ENCODE measurements at places on chromosomes 6 and 20.

DNA sequence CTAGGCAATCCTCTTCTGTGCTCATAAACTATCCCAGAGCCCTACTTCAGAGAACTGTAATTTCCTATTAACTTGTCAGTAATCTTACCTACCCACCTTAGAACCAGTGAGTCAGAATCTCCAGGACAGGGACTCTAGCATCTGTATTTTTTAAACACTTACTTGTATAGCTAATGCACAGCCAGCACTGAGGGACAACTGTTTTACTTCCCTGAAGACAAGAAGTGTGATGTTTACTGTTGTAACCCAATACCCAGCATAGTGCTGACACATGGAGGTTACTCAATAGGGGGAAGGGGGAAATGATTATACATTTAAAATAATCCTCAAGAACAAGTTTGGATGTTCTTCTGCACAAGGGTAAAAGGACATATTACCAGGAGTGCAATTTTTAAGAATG is 130.8 kb downstream of the BTBD9 start:
- DNase-seq = no peak

- no peak for DNase-seq
These were observed 17.6 kb downstream of the SIRPD start for GRCh38 chr20:1539816-1540419.

- no peak for DNase-seq
These were observed 327.3 kb downstream of the FRK start for GRCh38 chr6:115733426-115733825.

GRCh38 chr20:4767084-4767483 is 45.4 kb downstream of the PRND start:
- no peak for DNase-seq

GRCh38 chr6:69145062-69145461 is 510.0 kb downstream of the ADGRB3 start:
- DNase-seq = no peak

DNA sequence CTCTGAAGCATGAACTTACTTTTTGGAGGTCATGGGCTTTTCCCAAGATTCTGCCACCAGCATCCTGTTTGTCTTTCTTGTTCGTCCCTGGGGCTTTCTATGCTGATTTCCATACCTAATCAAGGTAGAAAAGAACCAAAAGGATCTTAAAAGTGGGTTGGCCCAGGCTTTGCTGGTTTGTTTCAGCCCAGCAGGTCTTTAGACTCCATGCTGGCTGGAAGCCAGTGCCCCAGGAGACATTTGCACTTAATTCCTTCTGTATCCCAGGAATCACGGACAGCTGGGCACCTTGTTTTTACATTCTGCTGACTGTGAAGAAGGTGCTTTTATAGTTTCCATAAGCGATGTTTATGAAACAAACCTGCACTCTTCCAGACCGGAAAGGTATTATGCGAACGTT is 195.9 kb downstream of the CDH4 start:
- no peak for DNase-seq

GRCh38 chr6:17808609-17809008 is 101.9 kb upstream of the NUP153 start:
- DNase-seq = no peak

- DNase-seq = no peak
These were observed 5.3 kb downstream of the ARHGAP18 start for GRCh38 chr6:129704708-129705107.

DNA sequence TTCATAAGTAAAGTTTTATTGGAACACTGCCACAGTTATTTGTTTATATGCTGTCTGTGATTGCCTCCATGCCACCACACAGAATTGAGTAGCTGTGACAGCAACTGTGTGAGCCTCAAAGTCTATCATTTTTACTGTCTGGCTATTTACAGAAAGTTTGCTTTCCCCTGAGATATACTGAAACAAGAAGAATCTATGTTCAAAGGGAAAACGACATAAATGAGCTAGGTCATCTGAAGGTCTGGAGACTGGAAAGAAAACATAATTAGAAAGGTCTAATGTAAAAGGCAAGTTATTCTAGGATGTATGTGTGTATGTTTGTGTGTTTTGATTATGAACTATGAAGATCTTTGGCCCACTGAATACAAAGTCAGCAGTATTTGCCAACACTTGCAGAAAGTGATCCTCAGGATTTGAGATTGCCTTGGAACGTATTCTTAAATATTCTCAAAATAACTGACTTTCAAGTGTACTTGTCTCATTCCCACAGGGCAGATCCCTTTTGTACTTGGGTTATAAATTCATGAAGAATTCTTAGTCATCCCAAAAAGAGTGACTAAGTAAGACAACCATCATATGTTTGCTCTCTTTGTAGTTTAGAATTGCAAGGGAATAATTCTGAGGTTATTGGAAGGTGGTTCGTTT is 677.7 kb downstream of the DOK5 start:
- DNase-seq = no peak

GRCh38 chr20:50381771-50382593 is 128.2 kb upstream of the PTPN1 start:
- DNase-seq = no peak

- DNase-seq = no peak
These were observed 31.0 kb upstream of the CLIC5 start for GRCh38 chr6:46046558-46047174.

GRCh38 chr20:30985386-30985785 is 272.1 kb upstream of the DEFB115 start:
- no peak for DNase-seq

GRCh38 chr6:21850691-21851090 is 257.1 kb downstream of the SOX4 start:
- DNase-seq = no peak

GRCh38 chr6:113488812-113489685 is 368.1 kb upstream of the MARCKS start:
- no peak for DNase-seq

GRCh38 chr6:111612379-111612778 is 6.7 kb upstream of the TRAF3IP2 start:
- no peak for DNase-seq

DNA sequence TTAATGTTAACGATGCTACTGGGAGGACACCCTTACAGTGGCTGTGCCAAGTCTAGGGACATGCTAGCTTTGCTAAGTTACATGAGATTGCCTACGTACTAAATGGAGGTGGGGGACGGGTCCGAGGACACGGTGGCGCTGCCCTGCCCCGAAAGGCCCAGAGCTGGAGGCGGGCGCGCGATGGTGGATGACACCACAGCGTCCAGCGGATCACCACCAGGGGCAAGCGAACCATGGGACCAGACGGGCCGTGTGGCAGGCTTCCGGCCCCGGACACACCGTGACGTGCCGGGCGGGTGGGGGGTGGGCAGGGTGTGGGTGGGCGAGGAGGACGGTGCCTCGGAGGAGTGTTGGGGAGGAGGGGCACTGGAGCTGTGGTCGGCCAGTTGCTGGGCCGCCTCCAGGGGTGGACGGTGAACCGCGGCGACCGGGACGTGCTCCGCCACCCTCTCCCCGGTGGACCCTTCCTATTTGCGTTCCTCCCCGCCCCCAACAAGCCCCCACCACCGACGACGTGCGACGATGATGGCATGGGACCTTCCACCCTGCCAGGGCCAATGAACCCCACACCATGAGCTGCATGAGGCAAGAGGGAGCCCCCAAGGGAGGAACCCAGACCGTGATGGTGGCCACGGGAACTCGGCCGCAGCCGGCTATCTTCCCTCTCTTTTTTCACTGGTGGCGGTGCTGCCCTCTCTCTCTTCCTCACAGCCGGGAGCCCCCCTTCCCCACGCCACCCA is 773.3 kb upstream of the DEFB115 start:
- no peak for DNase-seq

DNA sequence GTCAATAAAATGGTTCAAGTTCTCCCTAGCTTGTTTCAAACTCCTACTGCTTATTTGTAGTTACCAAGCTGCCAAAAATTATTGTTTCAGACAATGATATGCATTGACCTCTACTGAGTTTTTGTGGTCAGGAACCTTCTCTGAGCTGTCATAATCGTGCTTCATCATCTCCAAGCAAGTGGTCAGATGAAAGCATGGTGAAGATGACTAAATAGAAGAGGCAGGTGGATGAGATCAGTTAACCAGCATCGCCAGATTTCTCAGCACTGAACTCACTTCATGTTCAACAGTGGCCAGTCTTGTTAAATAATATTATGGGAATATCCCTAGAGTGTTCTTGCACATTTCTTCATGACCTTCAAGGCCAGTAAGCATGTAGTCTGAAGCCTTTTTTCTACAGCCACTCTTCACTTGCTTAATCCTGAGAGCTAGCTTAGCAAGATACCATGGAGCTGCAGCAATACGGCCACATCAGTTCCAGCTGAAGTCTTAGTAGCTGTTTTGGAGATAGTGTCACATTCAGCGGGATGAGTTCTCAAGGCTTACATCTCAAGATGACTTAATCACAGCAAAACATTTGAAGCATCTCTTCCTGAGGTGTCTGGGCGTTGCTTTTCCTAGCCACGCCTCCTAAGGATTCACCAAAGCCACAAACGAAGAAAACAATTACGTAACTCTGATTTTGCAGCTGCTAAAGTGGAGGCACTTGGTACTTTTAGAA is 101.6 kb upstream of the TMEM30A start:
- DNase-seq = no peak

DNA sequence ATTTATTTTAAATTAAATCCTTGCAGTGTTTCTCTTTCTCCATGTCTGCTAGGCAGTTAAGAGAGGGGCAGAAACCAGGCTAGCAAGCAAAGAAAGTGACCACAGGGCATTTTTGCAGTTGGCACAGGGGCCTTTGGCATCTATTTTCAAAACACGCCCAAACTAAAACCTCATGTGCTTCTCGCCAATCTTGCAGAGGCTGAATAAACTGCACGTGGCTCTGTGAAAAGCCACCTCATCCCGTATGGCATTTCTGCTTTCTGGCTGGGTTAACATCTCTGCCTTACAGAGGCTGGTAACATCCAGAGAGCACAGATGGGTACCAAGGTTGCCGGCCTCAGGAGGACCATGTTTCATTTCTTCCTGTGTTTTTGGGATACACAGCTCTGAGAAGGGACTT is 54.6 kb downstream of the GJA10 start:
- DNase-seq = no peak

DNA sequence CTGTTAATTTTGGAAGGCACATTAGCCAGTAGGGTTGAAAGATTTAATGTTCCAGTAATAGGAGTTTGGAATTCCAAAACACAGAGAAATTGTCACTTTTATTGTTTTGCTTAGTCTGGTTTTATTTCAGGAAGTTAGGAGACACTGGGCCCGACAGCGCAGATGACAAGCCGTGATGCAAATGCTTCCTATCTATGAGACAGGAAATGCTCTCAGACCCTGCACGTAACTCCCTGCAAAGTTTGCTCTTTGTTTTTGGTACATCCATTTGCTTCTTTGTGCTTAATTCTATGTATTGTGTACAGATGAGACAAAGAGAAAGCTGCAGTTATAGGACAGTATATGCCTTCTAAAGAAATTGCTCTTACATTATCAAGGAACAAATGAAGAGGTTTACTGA is 201.6 kb upstream of the SGK1 start:
- no peak for DNase-seq

GRCh38 chr6:116073765-116074440 is 13.2 kb upstream of the FRK start:
- DNase-seq = no peak

- no peak for DNase-seq
These were observed 157.6 kb upstream of the OLIG3 start for GRCh38 chr6:137651591-137652335.
